Glomerular endothelial cell (primary cell): ENCODE measurements at places on chromosomes 6 and 20.
A peak's percentile ranks its signal among the peaks of the same experiment; 100 is the strongest.

GRCh38 chr6:132728616-132729015, 14.8 kb upstream of the VNN1 start:
- DNase-seq: no peak

DNA sequence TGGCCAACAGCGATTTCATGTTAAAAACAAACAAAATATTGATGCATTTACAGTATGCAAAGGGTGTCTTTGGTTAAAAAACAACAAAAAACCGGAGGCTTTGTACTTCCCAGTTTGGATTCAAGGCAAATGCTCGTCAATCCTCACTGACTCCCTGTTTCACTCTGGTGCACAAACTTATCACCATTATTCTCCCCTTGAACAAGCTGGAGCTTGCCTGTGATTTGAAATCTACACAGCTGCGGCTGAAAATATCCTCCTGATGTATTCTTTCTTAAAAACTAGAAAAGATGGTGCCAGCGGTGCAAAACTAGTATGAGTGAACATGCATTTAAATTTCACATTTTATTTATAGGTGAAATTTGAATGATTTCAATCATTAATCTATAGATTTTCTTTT, 3.3 kb downstream of the PERP start:
- no peak for DNase-seq

DNA sequence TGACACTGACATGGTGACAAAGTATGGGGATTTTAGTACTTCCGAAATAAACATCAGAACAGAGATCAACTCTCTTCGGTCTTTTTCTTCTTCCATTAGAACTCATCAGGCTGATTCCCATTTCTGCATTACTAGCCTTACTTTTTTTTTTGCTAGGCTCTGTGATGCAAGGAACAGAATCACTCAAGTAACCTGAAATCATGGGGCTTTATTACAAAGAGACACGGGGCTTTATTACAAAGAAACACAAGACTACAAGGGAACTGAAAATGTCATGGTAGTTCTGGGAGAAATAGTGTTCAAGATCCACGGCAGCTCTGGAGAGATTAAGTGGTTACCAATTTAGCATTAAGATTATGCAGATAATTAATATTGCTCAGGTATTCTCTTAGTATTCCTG, 11.6 kb downstream of the SOX4 start:
- no peak for DNase-seq

- DNase-seq: no peak
These were observed 3.5 kb upstream of the NT5DC1 start for GRCh38 chr6:116096979-116097816.

DNA sequence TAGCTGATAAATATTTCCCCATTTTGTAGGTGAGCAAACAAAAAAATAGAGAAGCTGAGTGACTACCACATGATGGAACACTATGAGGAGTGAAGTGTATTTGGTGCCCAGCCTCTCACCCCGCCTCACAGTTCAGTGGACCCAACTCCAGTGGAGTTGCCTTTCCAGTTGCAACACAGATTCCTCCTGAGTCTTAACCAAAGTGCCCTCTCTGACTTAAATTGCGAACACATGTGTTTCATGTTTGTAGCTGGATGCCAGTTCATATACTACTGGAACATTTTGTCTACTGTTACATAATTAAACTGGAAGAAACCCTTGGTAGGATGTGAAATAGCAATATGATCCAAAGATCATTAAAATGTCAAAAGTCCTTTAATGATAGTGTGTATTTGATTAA, 448.9 kb downstream of the COL12A1 start:
- DNase-seq: no peak

GRCh38 chr6:45617441-45617840, 239.7 kb upstream of the SUPT3H start:
- no peak for DNase-seq

GRCh38 chr20:50930139-50930975, 880 bp downstream of the ADNP start:
- no peak for DNase-seq

DNA sequence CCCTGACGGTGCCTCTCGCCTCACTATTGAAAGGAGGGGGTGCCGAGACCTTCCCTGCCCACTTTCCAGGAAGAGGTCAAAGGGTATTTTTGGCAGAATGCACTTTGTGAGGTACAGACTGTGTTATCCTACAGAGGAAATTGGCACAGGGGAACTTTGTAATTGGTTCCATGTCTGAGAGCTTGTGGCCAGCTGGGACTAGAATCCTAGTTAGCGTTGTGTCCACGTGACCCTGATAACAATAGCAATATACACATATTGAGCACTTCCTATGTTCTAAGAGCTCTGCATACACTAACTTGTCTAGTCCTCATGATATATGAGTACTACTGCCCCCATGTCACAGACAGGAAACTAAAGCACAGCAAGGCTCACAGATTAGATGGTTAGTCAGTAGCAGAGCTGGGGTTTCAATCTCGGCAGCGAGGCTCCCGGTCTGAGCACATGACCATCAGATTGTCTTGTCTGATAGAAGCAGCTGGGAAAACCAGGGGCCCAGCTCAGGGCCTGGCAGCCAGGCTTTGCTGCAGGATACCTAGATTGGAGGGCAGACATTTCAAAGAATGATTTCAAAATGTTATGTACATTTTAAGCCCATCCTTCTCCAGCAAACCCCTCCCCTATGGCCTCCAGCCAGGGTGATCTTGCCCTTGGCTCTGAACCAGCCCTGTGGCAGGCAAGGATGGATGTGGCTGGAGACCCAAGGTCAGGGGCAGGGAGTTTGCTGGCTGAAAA, 1.4 kb downstream of the MAPK13 start:
- DNase-seq: peak; percentile 94

DNA sequence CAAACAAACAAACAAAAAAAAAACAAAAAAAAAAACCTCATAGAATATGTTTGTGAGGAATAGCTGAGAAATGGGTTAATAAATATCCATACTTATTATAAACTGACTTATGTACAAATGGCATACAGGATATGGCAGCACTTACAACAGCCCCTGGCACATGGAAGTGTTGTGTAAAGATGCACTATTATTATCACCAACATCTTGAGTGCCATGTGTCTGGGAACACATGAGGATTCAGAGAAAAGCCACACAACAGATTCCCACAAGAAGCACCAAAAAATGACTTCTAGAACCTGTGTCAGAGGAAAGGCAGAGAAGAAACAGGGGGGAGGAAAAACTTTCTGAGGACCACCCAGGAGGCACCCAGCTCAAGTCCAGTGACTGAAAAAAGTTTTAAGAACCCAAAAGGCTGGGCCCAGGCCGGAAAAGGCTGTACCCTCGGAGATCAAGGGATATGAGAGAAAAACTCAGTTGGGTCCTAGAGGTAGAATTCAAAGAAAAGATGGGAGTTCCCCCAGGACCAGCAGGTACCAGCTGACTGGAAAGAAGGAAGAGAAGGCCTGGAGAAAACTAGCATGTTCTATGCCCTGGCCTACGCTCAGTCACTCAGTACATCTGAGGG, 9.4 kb upstream of the TAF8 start:
- DNase-seq: no peak

DNA sequence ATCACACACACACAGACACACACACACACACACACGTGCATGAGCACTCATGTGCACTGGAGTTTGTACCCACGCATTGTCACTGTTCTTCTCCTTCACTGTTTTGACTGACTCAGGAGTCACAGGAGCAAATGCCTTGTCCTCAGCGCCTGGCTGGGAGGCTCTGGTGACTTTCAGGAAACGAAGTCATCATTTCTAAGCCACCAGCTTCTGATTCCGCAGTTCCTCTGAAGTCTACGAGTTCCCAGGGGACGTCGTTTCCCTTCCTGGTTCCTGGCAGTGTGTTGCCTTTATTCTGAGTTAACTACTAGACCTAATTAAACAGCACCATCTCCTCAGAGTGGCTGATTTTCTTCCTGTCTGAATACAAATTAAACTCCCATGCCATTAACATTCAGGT, 82.2 kb upstream of the PMEPA1 start:
- no peak for DNase-seq

DNA sequence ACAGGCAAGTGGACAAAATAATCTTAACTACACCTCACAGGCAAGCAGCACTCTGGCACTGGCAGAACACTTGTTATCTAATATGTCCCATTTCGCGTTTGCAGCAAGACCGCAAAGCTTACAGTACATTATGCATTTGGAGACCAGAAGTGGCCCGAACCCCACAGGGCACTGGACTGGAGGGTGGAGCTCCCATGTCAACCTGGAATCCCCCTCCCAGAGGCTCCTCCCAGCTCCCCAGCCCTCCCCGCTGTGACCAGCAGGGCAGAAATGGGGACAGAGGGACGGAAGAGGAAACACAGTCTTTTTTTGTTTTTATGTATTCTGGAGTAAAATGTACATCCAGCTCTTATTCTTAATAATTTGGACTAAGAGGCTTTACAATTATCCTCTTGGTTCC, 263.7 kb downstream of the SMOC2 start:
- no peak for DNase-seq

GRCh38 chr6:52840763-52841585, at the start of gene GSTA5:
Gene GSTA5, minus strand, starts transcription at chr6:52840813.
- DNase-seq: no peak

GRCh38 chr20:61350500-61351250, 98.6 kb downstream of the CDH4 start:
- DNase-seq: no peak

- peak; percentile 5 for DNase-seq
These were observed 8.8 kb upstream of the OSTM1 start for GRCh38 chr6:108083349-108083748.

DNA sequence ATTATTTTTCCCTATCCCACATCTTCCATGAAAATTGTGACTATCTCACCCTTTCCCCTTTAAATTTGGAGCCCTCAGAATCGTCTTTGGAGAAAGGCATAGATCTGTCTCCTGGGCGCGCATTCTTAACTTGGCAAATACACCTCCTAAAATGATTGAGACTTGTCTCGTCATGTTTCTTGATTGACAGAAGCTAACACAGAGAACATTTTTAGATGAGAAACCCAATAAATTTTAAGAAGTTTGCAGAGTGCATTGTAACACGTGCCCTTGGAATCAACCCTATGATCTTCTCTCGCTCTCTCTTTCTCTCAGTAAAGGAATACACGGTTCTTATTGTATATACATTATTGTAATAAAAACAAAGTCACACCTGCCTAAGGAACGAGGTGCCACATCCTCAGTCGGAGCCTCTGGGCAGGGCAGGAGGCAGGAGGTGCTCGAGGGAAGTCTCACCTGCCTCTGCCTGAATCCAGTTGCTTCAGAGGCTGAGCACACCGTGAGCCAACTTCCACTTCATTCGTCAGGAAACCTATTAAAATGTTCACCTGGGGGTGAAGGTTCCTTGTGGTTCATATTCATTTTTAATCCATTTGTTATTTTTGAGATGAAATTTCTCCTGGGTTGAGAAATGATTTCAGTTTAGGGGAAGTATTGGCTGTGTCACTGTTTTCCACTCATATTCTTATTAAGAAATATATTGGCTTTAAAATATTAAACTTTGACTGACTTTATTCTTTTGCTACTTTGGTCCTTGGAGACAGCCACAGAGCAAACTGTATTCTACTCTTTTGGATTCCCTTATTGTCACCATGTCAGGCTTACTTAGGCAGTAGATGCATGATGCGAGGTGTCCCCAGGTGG, 90.5 kb upstream of the THBS2 start:
- DNase-seq: no peak

- no peak for DNase-seq
These were observed 12.0 kb upstream of the MAPRE1 start for GRCh38 chr20:32807706-32808105.

DNA sequence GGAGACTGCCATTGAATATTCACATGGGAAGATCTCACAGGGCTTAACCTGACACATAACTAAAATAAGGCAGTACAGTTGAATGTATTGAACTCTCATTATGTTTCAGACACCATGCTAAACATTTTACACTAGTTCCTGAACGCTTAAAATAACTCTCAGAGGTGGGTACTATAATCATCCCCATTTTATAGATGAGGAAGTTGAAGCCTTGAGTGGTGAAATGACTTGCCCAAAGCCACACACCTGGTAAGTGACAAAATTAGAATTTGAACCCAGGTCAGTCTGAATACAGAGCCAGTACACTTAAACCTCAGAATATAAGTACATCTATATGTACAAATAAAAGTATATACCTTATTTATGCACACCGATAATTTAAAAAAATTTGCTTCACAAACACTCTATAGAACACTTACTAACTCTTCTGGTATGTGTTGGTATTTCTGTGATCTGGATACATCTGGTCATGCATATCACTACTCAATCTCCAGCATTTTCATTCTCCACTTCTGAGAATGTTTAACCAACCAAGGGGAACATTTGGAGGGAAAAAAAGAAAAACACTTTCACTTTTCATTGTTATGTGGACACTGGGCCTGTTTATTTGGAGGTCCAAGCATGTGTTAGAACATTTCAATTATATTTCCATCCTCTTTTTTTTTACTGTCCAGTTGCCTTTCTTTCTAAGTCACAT, 4.6 kb upstream of the BICRAL start:
- no peak for DNase-seq

DNA sequence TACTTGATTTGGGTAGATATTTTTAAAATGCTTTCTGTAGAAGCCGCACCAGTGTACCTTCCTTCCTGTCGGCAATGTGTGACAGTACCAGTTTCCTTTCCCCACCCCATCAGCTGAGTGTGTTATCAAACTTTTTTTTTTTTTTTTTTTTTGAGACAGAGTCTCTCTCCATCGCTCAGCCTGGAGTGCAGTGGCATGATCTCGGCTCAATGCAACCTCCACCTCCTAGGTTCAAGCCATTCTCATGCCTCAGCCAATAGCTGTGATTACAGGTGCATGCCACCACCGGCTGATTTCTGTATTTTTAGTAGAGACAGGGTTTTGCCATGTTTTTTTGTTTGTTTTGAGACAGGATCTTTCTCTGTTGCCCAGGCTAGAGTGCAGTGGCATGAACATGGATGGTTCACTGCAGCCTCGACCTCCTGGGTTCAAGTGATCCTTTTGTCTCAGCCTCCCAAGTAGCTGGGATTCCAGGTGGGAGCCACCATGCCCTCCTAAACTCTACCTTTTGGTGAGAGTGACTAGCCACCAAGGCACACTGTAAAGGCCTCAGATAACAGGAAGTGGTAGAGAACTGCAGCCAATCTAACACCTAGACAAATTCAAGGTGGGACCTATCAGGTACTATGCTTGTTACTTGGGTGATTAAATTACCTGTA, 26.5 kb upstream of the ZBTB22 start:
- no peak for DNase-seq

DNA sequence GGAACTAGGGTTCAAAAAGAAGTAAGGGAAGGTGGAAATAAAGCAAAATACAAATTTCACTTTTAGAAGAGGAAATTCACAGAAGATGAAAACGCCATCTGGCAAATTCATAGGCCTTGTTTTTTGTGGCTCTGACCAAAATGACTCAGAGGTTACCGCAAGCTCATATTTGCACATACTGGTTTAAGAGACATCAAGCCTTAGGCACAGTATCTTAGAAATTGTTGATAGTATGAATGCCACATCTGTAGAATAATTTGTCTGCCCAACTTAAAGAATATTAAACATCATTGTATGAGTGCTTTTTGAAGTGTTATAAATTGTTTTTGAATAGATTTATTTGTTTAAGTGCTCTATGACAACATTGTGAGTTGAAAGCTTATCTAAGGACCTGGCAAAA, 10.6 kb downstream of the TAAR1 start:
- DNase-seq: no peak

DNA sequence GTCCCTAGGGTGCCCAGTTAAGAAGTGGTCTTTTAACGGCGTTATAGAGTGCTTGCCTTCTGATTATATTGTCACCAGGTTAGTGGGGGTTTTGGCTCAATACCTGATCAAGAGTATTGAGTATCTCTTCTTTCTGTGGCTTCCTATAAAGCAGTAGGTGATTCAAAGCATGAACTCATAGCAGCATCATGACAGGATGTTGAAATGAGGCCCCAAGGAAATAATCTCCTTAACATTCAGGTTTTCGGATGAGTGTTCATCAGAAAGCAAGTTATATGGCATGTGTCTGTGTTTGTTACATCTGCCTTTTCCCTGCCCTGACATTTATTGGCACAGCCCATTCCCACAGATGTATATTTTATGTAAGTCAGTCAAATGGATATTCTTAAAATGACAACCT, 301.0 kb downstream of the FARS2 start:
- DNase-seq: no peak
